Activated CD4-positive, alpha-beta memory T cell treated with anti-CD3 and anti-CD28 coated beads for 36 hours (primary cell): ENCODE measurements at places on chromosomes 7 and 10. TPM values are rescaled to one million over a fixed set of nuclear protein-coding genes. Genes with fewer than 3 reads are reported as not detected.

PPP1R17 gene
- total RNA-seq = not detected

RBP4 gene
- total RNA-seq = not detected

FAM25G gene
- not detected for total RNA-seq

AKR1C8 gene
- total RNA-seq = 0.33 TPM

TMEM130 gene
- not detected for total RNA-seq

STRIP2 gene
- total RNA-seq = 62.0 TPM

PLXDC2 gene
- total RNA-seq = not detected

SEMA3A gene
- 0.75 TPM for total RNA-seq

OTUD1 gene
- 12.0 TPM for total RNA-seq

GRB10 gene
- total RNA-seq = 9.9 TPM

OR2A42 gene
- total RNA-seq = not detected

C7orf25 gene
- total RNA-seq = 3.6 TPM

TCAF2 gene
- total RNA-seq = 33.9 TPM

MKI67 gene
- 223 TPM for total RNA-seq

GRCh38 chr7:99579281-99579955, 18.6 kb upstream of the TMEM225B start:
- no peak for DNase-seq

GRCh38 chr7:120675076-120675475, 182.9 kb downstream of the TSPAN12 start:
- DNase-seq = no peak

GRCh38 chr7:157907091-157907490, 570.3 kb downstream of the DNAJB6 start:
- DNase-seq = no peak

DNA sequence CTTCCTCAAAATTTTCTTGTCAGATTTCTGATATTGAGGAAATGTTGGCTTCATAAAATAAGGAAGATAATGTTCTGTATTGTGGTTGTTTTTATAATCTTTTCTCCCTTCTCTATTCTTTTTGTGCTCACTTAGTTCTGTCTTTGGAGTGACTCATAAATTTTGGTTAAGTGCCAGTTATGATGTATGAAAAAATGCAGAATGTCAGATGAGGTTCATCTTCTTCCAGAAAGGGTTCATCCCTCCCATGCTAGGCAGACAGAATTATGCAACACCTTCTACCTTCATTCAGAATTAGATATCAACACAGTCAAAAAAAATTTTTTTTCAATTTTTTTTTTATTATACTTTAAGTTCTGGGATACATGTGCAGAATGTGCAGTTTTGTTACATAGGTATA, 36.6 kb upstream of the CYP2C19 start:
- no peak for DNase-seq

GRCh38 chr7:69105092-69105491, 493.2 kb upstream of the AUTS2 start:
- no peak for DNase-seq

GRCh38 chr7:78057571-78057970, 259.0 kb downstream of the PHTF2 start:
- DNase-seq = no peak

GRCh38 chr10:28722065-28722803, 44.9 kb downstream of the BAMBI start:
- DNase-seq = peak; percentile 9

GRCh38 chr7:135501402-135501801, 8.5 kb downstream of the CNOT4 start:
- DNase-seq = no peak

GRCh38 chr10:24898501-24898900, 53.9 kb downstream of the PRTFDC1 start:
- no peak for DNase-seq

GRCh38 chr7:132526111-132526740, 50.0 kb downstream of the PLXNA4 start:
- DNase-seq = peak; percentile 71

GRCh38 chr10:18409599-18410397, 241.6 kb downstream of the NSUN6 start:
- DNase-seq = no peak

DNA sequence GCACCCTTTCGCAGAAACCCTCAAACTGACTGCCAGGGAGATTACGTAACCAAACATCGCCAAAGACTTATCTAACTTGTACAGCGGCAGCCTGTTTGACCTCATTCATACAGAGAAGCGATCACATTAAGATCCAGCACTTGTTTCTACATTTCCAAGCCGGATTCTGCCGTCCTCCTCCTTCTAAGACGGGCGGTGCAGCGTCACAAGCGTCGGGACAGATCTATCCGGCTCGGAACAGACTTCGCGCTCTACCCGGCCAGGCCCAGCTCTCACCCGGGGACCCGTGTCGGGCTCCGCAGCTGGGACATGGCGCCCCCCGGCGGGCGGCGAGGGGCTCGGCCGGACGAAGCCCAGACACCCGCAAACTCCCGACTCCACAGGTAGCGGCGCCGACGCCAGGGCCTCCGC, 373 bp downstream of the H2AZ2 start:
- DNase-seq = peak; percentile 91

DNA sequence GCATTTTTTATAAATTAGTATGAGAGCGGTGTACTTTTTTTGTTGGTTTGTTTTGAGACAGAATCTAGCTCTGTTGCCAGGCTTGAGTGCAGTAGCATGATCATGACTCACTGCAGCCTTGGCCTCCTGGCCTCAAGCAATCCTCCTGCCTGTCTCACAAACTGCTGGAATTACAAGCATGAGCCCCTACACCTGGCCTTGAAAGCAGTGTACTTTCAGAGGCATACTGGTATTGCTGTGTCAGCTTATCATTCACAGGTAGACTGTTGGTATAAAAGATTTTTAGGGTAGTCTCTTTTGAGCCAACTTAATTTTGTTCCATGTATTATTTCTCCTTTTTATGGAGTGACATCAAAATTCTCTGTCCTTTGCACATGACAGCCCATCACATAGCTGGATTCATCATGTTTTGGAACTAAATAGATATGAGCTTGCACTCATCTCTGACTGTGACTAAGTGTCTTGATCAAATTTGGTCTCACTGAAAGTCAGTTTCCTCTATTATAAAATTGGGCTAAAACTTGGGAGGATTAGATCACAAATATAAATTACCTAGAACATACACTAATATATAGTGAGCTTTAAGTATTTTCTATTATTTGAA, 12.4 kb downstream of the GNAT3 start:
- DNase-seq = no peak

- DNase-seq = no peak
Observed at GRCh38 chr10:120387326-120387725, 69.7 kb upstream of the PLPP4 start.

DNA sequence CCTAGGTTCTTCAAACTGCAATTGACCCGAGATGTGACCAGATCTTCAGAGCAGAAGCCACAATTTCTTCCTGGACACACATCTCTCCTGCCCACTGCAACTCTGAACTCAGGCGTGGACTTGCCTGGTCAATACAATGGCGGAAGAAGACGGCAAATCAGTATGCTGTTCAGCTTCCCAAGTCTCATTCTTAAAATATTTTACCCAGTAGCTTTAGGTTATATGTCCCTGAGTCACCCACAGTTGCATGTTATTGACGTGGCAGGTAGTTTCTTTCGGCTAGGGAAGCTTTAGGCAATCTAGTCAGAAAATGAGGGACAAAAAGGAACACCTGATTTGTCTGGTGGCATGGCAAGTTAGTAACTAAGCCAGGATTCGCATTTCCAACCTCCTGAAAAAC, 22.5 kb downstream of the CEP41 start:
- no peak for DNase-seq

GRCh38 chr10:70753841-70754621, 31.1 kb downstream of the TBATA start:
- no peak for DNase-seq

- no peak for DNase-seq
Observed at GRCh38 chr10:75110006-75110632, 1.3 kb upstream of the SAMD8 start.

DNA sequence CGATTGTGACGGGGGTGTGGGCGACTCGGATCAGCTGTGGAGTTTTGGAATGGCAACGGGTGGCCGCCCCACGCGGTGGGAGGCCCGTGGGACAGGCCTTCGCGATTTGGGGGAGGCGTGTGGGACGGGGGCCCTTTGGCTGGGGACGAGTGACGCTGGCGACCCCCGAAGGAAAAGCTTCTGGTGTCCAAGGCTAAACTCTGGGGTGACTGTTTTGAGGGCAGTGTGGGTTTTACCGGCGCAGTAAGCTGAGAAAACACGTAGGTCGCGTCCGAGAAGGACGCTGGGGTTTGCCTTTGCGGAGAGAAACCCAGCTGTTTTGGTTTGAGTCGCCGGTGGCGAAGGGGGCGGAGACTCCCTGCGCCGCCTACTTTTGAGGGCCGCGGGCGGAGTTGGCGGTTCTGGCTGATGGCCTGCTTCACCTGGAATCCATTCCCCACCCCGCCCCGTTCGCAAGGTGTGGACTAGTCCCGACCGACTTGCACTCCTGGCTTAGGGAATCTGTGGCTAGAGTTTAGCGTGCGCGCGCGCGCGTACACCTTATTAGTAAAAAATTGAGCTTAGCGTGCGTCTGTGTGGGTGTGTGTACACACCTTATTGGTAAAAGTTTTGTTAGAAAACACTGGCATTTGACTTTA, 606 bp downstream of the TAX1BP1 start:
- peak; percentile 93 for DNase-seq

DNA sequence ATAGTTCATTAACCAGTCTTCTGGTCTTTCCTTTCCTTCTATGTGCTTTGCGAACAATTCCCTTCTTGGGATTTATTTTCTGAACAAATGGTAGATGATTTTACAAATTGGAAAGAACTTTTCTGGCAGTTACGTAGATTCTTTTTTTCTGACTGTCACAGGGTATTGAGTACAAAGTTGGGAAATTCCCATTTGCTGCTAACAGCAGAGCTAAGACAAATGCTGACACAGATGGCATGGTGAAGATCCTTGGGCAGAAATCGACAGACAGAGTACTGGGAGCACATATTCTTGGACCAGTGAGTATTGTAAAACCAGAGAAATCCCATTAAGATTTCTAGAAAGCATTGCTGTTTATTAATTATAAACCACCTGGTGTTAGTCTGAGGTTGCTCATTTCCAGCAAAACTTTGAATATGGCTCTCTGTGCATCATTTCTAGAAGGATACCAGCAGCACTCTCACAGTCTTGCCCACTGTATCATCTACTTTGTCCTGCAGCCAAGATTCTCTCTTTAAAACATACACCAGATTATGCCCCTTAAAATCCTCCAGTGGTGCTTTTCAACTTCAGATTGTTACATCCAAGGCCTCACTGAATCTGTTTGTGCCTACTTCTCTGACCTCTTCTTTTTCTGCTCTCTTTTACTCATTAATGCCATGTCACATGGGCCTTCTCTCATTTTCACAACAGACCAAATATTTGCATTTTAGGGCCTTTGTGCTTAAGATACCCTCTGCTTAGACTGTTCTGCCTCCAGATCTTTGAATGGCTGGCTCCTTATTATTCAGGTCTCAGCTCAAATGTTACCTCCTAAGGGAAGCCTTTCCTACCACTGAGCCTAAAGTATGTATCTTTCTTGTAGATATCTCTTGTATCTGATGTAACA, 27.0 kb downstream of the DLD start:
- DNase-seq = no peak

DNA sequence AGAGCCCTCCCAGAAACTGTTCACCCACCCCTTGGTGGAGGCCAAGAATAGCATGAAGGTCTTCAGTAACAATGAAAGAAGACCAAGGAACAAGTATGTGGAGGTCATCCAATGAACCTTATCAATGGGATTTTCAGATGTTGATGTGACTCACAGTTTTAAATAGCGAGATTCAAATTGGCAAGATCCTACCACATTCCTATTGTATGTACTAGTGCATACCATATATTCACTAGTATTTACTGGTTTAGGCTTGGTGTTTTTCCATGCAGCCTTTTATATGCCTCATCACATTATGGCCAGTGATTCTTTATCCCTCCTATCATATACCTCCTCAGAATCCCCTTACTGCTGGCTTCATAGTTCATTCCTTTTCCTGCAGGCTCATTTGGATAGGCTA, 54.4 kb downstream of the ITGB8 start:
- DNase-seq = no peak

GRCh38 chr10:99292159-99292558, 37.0 kb upstream of the CNNM1 start:
- no peak for DNase-seq

- DNase-seq = no peak
Observed at GRCh38 chr10:103580430-103580829, 86.9 kb downstream of the NEURL1 start.

- no peak for DNase-seq
Observed at GRCh38 chr10:63132651-63133055, 475 bp upstream of the NRBF2 start.

- DNase-seq = no peak
Observed at GRCh38 chr10:66931340-66931948, 5.6 kb downstream of the LRRTM3 start.

- DNase-seq = peak; percentile 69
Observed at GRCh38 chr10:62373995-62374861, at the start of gene ZNF365. Gene ZNF365 (plus strand): TSS chr10:62374369. CDS start chr10:62376194, 1,825 bp downstream.

DNA sequence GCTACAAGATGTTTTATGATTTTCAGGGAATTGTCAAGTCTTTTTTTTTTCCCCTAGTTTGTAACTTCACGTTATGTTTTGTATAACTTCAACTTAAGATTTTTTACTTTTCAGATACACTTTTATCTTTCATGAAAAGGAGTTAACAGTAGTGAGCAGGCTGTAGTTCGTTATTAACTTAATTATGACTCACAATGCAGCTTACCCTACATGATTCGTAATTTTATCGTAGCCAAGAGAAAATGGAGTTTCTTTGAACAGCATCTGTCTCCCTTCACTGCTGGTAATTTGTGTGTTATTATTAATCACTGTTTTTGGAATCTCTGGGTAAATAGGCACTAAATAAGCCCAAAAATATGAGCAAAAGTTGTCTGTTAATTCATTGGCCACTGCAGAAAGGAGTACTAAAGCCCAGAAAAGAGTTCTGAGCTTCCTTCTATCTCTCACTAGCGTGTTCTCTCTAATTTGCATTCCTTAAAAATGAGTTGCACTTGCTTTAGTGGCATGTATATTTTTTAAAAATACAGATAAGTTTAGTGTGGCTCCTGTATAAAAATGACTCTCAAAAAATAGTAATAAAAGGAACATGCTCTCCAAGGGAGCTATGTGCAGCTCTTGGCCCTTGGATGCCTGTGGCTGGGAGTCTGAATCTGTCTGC, 36.1 kb downstream of the RALA start:
- no peak for DNase-seq

- DNase-seq = no peak
Observed at GRCh38 chr7:95508780-95509179, 23.0 kb downstream of the ASB4 start.

GRCh38 chr10:85641479-85642009, 725.1 kb downstream of the GRID1 start:
- no peak for DNase-seq

DNA sequence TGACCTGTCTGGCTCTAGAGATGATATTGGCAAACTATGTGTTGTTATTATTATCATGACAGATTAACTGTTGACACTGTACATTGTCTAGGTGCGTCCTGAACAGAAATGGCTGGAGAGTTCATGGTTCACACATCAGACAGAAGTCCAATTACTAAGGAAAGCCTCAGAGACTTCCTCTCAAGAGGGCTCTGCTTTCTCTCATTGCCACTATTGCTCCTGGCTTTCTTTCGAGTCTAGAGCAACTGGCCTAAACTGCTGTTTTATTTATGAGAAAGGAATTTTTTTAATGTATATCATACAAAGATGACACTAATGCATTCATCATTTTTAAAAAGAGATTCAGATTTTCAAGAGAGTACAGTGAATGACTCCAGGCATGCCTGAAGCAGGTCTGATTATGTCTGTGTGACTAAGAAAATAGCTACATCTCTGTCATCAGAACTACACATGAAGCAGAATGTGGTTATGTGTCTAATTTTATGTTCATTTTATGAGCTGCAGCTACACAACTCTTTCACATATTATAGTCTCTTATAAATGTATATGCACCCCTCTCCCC, 30.4 kb downstream of the NRCAM start:
- DNase-seq = no peak
